ENCODE measurements at places on chromosomes 13 and 19.

- DNase-seq: no peak
Measured at GRCh38 chr19:3604987-3605343, 1.7 kb downstream of the TBXA2R start.

DNA sequence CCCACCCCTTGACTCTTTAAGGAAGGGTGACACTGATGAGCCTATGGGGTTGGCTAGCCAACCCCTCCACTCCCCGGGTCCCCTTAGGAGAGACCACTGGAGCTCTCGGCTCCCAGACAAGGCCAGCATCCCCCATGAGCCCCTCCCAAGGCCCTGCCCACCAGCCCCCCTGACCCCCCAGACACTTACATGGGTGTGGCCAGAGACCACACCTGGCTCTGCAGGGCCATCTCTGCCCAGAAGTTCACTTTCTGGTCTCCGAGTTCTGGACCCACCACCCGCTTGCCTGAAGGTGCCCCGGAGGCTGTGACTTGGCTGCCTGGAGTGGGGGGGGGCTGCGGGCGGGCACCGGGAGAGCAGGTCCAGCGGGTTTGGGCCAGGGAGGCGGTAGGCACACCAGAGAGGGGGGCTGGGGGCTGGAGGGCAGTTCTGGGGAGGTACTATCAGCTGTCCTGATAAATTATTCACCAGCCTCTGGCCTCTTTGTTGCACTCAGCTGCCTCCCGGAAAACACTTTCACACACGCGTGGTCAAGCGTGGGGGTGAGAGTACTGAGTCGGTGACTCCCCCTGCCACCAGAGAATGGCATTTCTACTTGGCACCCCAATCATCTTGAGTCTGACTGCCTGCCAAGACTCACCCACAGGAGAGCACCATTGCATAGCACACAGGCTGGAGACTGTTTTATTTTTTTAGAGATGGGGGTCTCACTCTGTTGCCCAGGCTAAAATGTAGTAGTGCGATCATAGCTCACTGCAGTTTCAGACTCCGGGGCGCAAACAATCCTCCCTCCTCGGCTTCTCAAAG is at the start of gene PALM3:
Gene PALM3 (minus strand): TSS at position 326 of the 807 bp plus-strand sequence. CDS start 96 bp downstream, at position 230.
- no peak for DNase-seq

DNA sequence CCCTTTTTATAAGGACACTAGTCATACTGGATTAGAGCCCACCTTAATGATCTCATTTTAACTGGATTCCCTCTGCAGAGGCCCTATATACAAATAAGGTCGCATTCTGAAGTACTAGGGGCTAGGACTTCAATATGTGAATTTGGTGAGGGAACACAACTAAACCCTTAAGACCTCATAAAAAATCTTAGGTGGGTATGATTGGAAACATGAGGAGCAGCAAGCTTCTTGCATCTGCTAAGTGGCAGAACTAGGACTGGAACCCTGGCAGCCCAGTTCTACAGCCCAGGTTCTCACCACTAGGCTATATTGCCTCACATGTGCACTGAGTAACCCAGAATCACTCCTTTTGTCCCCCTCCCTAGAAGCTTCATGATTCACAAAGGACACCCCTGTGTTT is 17.1 kb upstream of the GRWD1 start:
- no peak for DNase-seq

DNA sequence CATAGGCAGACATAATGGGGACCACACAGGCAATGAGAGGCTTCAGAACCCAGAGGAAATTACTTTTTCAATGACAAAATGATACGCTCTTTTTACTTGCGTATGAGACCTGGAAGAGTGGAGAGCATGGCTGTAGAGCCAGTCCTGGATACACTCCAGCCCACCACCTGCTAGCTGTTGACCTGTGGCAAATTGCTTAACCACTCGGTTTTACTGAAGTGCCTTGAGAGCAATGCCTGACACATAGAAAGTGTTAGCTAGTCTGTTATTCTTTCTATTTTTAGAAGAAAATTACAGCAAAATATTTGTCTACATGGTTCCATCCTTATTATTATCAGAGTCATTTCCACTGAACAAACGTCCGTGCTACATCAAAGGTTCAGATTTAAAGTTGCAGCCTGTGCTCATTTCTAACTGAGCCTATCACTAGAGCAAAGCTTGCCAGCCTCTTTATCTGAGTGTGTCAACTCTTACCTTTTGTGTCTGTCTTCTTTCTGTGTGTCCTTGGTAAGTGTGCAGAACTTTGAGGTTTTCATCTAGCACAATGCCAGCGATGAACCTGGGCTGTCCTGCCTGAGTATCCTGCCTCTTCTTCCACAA is 9.6 kb upstream of the GPR183 start:
- no peak for DNase-seq

GRCh38 chr19:4879041-4879440 is 11.6 kb upstream of the PLIN3 start:
- no peak for DNase-seq

GRCh38 chr13:113876346-113877148 is 12.7 kb upstream of the GAS6 start:
- no peak for DNase-seq

GRCh38 chr19:16363133-16363851 is 38.7 kb downstream of the KLF2 start:
- no peak for DNase-seq

DNA sequence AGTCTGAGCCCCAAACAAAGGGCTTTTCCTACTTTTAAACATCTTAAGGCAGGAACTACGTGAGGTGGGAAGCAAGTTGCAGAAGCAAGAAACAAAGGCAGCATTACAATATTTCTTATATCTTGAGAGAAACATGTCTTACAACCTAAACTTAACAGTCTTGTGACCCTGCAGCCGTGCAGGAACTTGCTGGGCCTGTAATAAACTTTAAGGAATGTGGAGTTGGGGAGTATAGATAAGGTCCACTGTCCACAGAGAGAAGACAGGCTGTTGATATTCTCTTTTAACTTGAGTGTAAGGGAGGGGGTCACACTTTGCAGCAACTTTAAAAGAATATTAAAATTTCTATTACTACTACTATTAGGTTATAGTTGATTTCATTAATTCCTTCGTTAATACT is 214.6 kb upstream of the HTR2A start:
- no peak for DNase-seq

DNA sequence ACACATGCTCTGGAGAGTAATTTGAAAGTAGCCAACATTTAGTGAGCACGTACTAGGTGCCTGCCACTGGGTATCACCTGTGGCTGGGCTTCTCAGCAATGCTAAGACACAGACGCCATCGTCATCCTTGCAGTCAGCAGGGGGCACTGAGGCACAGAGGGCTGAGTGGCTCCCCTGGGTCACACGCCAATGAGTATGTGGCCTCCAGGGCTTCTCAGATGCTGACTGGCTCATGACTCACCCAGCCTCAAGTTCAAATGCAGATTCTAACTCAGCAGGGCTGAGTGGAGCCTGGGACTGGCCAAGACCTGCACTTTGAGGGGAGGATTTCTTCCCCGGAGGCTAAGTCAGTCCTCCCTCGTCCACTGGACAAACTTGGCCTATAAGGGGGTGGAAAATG is 115.1 kb upstream of the CACNA1A start:
- no peak for DNase-seq

GRCh38 chr19:13092158-13092543 is 10.5 kb downstream of the LYL1 start:
- DNase-seq: no peak

GRCh38 chr13:25421612-25422011 is 49.8 kb downstream of the ATP8A2 start:
- DNase-seq: no peak

DNA sequence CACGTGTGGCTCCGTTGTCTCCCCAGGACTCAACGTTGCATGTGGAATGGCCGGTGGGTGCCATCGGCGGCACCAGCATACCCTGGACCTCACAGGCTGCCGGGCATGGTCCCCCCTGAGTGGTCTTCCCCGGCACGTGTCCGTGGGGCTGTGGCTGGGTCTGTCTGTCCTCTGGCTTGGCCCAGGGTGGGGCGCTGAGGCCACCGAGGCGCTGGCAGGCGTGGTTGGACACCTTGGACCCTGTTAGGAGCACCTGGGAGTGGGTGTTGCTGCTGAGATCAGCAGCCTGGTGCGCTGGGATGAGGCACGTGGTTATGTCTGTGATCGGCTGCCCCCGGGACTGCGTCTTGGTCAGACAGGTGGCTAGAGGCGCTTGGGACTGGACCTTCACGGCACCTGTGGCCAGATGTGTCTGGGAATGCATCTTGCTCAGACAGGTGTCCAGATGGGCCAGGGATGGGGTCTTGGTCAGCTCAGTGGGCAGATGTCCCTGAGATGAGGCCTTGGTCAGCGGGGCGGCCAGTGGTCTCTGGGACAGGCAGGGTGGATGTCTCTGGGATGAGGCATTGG is 9.2 kb downstream of the IQCN start:
- no peak for DNase-seq

GRCh38 chr19:3857449-3858003 is 11.3 kb downstream of the ZFR2 start:
- no peak for DNase-seq

- no peak for DNase-seq
Measured at GRCh38 chr19:2613507-2614295, 88.8 kb downstream of the GNG7 start.

DNA sequence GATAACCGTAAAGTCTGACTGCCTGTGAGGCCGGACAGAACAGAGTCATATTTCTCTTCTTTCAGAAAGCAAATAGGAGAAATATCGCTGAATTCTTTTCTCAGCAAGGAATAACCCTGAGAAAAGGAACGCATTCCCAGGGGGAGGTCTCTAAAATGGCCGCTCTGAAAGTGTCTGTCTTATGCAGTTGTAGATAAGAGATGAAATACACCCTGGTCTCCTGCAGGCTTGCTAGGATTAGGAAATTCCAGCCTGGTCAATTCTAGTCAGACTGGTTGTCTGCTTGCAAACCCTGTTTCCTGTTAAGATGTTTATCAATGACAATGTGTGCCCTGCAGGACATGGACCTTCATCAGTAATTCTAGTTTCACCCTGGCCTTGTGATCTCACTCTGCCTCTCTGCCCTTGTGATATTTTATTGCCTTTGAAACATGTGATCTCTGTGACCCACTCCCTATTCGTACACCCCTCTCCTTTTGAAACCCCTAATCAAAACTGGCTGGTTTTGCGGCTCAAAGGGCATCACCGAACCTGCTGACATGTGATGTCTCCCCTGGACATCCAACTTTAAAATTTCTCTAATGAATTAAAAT is 934.8 kb upstream of the SPRY2 start:
- DNase-seq: no peak

DNA sequence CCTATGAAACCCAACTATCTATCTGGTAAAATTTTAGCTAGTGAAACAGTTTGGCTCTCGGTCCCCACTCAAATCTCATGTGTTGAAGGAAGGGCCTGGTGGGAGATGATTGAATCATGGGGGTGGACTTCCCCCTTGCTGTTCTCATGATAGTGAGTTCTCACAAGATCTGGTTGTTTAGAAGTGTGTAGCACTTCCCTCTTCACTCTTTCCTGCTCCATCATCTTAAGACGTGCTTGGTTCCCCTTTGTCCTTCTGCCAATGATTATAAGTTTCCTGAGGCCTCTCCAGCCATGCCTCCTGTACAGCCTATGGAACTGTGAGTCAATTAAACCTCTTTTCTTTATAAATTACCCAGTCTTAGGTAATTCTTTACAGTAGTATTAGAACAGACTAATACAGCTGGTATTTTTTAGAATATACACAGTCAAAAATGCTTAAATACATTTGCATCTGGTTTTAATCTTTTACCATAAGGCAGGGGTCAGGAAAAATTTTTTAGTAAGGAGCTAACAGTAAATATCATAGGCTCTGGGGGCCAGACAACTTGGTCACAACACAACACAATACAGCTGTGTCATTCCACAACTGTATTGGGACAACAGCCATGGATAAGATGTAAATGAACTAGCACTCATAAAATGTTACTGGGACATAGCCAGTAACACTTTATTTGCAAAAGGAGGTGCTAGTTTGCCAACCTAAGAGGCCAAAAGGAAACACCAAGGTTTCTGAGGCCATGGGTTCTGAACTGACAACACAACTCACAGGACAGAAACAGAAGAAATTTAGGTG is 24.3 kb downstream of the DZIP1 start:
- DNase-seq: no peak

GRCh38 chr13:49421391-49421790 is 22.5 kb downstream of the CAB39L start:
- no peak for DNase-seq

- no peak for DNase-seq
Measured at GRCh38 chr13:111219280-111219679, 101.2 kb upstream of the TEX29 start.
